ENCODE measurements at places on chromosomes 7 and 10.

GRCh38 chr10:114492351-114493037 is 88.2 kb upstream of the AFAP1L2 start:
- DNase-seq: no peak

DNA sequence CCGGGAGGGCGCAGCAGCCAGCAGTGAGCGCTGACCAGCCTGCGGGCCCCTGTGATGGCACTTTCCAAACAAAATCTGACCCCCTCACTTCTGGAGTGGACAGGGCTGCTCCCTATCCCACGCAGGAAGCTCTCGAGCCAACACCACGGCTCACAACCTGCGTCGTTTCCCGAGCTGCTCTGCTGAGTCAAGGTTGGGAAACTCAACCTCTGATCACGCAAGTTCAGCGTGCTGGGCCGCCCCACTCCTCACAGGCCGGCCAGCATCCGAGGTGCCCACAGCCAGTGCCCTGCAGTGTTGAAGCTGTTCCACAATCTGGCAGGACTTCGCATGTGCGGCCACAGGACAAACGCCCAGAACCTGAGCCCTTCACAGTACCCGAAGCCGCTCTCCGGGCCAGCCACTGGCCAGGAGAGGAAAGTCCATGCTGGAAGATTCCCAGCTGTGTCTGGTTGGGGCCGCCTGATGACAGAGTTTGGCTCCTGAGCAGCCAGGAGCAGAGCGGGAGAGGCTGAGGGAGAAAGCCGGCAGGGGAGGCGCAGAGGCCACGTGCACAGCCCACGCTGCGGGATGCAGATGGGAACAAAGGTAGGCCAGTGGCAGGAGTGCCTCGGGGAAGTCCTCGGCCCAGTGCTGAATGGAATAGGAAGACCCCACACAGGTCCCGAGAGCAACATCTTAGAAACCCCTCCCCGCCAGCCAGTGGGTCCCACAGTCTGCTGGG is 263.3 kb upstream of the TCERG1L start:
- no peak for DNase-seq

DNA sequence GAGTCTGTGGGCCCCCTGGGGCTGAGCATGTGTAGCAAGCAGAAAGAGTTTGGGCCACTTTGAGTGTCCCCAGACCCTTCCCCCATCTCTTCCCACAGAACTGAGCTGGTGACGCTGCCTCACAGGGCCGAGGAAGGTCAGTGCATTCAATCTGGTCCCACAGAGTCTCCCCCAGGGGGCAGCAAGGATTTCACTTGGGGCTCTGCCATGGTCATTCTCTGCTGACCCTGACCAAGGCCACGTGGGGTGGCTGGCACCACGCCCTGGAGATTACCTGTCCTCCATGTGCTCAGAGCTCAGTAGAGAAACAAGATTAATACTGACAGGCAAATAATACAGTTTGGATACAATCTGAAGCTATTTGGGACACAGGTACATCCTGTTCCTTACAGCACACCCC is 30.2 kb downstream of the ADRA2A start:
- DNase-seq: no peak

GRCh38 chr10:103638948-103639347 is 145.4 kb downstream of the NEURL1 start:
- DNase-seq: no peak

Measured in fibroblast of skin of abdomen (primary cell).